ENCODE measurements at places on chromosomes 5 and 9. TPM values are rescaled to one million over a fixed set of nuclear protein-coding genes. Genes with fewer than 3 reads are reported as not detected.

The TMC1 gene
- total RNA-seq: 0.89 TPM

The CCDC183 gene
- 3.0 TPM for total RNA-seq

The NR2F1 gene
- 126 TPM for total RNA-seq

The POU5F2 gene
- 4.1 TPM for total RNA-seq

The KIAA1958 gene
- 16.9 TPM for total RNA-seq

The KCNV2 gene
- total RNA-seq: not detected

The OCLN gene
- total RNA-seq: 40.6 TPM

The CEMIP2 gene
- total RNA-seq: 64.9 TPM

The SLC31A2 gene
- total RNA-seq: 14.9 TPM

The CXCL14 gene
- 13.0 TPM for total RNA-seq

The TMEM215 gene
- 0.44 TPM for total RNA-seq

The OR13C4 gene
- 0.17 TPM for total RNA-seq

The CLTA gene
- total RNA-seq: 231 TPM

The NR2F1-AS1 gene
- total RNA-seq: 71.5 TPM

The FCN1 gene
- 1.2 TPM for total RNA-seq

The STOML2 gene
- 61.2 TPM for total RNA-seq

The HEMGN gene
- 13.4 TPM for total RNA-seq

The KCTD16 gene
- total RNA-seq: 30.8 TPM

The TEX48 gene
- not detected for total RNA-seq

The TDRD7 gene
- total RNA-seq: 20.6 TPM

The CER1 gene
- 0.79 TPM for total RNA-seq

The FAXDC2 gene
- 54.9 TPM for total RNA-seq

The NDOR1 gene
- 3.2 TPM for total RNA-seq

The FREM1 gene
- total RNA-seq: 20.8 TPM

The TRAF1 gene
- 3.5 TPM for total RNA-seq

The OLFM1 gene
- 52.5 TPM for total RNA-seq

The RGMB gene
- 36.9 TPM for total RNA-seq

The RNF183 gene
- total RNA-seq: not detected

The OTP gene
- 1.8 TPM for total RNA-seq

The CMYA5 gene
- total RNA-seq: 9.2 TPM

The IL9 gene
- not detected for total RNA-seq

The PCDHA8 gene
- total RNA-seq: 0.99 TPM

The TXNDC8 gene
- not detected for total RNA-seq

The ALDOB gene
- 0.40 TPM for total RNA-seq

The SLC35A4 gene
- 14.4 TPM for total RNA-seq

The IFNB1 gene
- not detected for total RNA-seq

The CNTNAP3 gene
- 21.3 TPM for total RNA-seq

The MED7 gene
- 19.5 TPM for total RNA-seq

The FOXD4L6 gene
- total RNA-seq: not detected

The HTR4 gene
- 6.6 TPM for total RNA-seq
